ENCODE measurements at places on chromosomes 3 and 15.

DNA sequence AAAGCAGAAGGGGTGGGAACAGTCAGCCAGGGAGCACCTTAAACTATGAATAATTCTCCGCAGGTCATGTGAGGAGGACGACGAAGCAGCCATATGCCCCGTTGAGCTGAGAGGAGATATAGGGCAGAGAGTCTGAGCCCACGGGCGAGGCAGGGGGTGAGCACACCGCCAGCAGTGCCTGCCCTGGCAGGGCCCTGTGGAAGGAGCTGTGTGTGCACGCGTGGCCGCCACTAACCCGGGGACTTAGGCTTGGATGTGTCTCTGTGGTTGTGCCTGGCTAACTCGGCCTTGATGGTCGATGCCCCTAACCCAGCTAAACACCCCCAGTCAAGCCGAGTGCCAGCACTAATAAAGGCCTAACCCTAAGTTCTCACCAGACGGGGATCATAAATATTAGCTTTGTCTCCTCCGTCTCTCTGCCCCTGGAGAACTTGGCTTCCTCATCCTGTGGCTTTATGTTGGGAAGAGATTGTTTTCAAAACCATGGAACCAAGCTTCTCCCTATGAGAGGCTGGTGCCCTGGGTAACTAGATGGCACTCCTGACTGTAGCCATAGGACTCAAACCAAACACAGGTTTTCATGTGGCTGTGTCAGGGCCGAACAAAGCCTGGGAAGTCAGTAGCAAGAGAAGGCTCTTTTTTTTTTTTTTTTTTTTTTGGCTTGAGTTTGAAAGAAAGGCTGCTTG is 45.4 kb downstream of the CCK start:
- no peak for DNase-seq

DNA sequence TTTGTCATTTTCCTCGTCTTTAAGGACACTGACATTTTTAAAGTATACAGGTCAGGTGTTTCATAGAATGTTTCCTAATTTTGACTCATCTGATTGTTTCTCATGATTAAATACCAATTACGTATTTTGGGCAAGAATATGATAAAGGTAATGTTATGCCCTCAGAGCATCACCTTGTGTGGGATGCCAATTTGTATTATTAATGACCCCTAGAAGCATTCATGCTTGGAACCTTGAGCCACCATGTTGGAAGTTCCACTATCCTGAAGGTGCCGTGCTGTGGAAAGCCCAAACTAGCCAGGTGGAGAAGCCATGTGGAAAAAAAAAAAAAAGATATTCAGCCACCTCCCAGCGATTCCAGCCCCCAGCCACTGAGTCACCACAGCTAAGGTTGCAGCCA is 19.1 kb upstream of the B4GALT4 start:
- DNase-seq = no peak

DNA sequence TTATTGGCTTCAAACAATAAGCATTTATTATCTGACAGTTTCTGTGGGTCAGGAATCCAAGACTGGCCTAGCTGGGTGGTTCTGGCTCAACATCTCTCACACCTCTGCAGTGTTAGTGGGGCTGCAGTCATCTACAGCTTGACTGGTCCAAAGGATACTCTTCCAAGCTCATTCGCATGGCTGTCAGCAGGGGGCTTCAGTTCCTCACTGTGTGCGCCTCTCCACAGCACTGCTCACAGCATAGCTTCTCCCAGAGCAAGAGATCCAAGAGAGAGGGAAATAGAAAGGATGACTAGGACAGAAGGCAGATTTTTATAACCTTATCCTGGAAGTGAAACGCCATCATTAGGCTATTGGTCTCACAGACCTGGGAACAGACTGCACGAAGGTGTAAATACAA is 64.2 kb downstream of the MAGI1 start:
- no peak for DNase-seq

DNA sequence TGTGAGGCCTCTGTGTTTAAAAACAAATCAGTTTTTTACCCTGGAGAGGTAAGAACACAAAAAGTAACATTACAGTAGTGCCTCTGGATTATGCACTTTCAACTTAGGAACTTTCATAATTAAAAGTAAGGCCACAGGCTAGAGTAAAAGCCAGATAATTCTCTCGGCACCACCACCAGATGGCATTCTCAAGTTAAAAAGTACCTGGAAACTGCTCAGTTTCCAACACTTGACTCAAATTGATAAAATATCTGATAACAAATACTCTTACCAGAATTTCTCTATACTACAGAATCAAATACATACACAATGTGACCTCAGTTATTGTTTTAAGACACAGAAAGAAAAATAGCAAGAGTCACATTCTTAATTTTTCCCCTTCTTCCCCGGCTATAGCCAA is 19.9 kb downstream of the SPICE1 start:
- DNase-seq = peak; percentile 44

GRCh38 chr15:85541744-85542143 is 161.3 kb downstream of the AKAP13 start:
- no peak for DNase-seq

Measured in NB4 (cell line).